ENCODE measurements at places on chromosomes 4 and X. TPM values are rescaled to one million over a fixed set of nuclear protein-coding genes. Genes with fewer than 3 reads are reported as not detected.

- H3K27ac ChIP-seq = no peak overlapping the region
- no peak overlapping the region for H3K4me3 ChIP-seq
- no peaks in the 10 kb centered on the region for H3K36me3 ChIP-seq
- no peak for DNase-seq
- no peaks in the 10 kb centered on the region for H3K4me1 ChIP-seq
Measured at GRCh38 chrX:44156726-44157125, 183.5 kb upstream of the NDP start.

The ARMCX1 gene
- 11.7 TPM for polyA plus RNA-seq

GRCh38 chr4:135122457-135122856, 920.9 kb upstream of the PABPC4L start:
- H3K4me1 ChIP-seq = no peaks in the 10 kb centered on the region
- no peaks in the 10 kb centered on the region for H3K36me3 ChIP-seq
- no peak for DNase-seq

- no peak overlapping the region for H3K27ac ChIP-seq
- H3K36me3 ChIP-seq = no peaks in the 10 kb centered on the region
- no peak overlapping the region for H3K4me3 ChIP-seq
- H3K4me1 ChIP-seq = no peaks in the 10 kb centered on the region
- H3K27me3 ChIP-seq = no peaks in the 10 kb centered on the region
Measured at GRCh38 chrX:43474321-43474720, 181.8 kb upstream of the MAOA start.

GRCh38 chr4:78325271-78326157, 226.1 kb upstream of the ANXA3 start:
- H3K4me1 ChIP-seq = no peaks in the 10 kb centered on the region
- H3K27me3 ChIP-seq = no peaks in the 10 kb centered on the region
- no peaks in the 10 kb centered on the region for H3K36me3 ChIP-seq
- H3K27ac ChIP-seq = no peak overlapping the region
- no peak overlapping the region for H3K4me3 ChIP-seq

DNA sequence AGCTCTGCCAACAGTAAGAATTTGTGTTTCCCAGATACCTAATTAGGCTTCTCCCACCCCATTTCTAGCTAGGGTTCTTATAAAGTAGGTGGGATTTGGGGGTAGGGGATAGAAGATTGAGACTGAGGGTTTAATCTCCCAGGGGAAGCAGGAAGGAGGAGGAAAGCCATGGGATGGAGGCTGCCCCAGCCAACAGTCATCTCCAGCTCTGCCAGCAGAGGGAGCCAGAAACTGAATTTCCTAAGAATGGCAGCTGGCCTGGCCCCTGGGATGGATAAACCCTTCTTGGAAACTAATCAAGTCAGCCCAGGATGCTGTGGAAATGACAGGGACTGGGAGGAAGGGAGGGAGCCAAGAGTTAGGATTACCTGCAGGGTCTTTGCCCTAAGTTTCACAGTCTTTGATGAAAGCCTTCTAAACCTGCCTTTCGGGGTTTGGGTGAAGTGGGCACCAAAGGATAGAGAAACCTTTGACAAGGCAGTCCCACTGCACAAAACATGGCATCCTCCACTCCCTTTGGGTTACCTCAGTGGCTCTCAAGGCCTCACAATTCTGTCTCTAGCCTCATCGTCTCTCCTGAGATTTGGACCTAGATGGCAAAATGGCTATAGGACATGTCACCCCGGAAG, 6.7 kb upstream of the ERCC6L start:
- no peaks in the 10 kb centered on the region for H3K36me3 ChIP-seq
- no peak overlapping the region for H3K4me3 ChIP-seq
- no peaks in the 10 kb centered on the region for H3K27me3 ChIP-seq
- peak; percentile 30 for DNase-seq
- no peaks in the 10 kb centered on the region for H3K4me1 ChIP-seq

The LRP2BP gene
- 0.91 TPM for polyA plus RNA-seq

The LEF1 gene
- 536 TPM for polyA plus RNA-seq

The MAGEA11 gene
- polyA plus RNA-seq = 0.50 TPM

- H3K4me3 ChIP-seq = no peak overlapping the region
- H3K36me3 ChIP-seq = peaks cover 4% of the 10 kb centered on the region
- DNase-seq = peak; percentile 45
- no peaks in the 10 kb centered on the region for H3K27me3 ChIP-seq
Measured at GRCh38 chr4:152099555-152099954, 338.7 kb upstream of the GATB start.

DNA sequence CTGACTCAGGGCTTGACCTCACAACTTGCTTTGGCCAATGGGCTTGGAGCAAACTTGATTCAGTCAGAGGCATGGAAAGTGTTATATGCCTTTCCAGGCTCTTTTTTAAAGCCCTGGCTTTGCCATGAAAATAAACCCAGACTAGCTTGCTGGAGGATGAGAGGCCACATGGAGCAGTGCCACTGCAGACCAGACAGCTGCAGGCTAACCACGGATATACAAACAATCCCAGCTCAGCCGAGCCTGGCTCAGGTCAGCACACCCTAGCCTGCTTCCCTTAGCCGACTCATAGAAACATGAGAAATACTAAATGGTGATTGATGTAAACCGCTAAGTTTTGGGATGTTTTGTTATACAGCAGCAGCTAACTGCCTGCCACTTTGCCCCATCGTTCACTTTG, 345.1 kb downstream of the ARHGAP10 start:
- no peaks in the 10 kb centered on the region for H3K27me3 ChIP-seq
- no peak overlapping the region for H3K27ac ChIP-seq
- no peaks in the 10 kb centered on the region for H3K4me1 ChIP-seq
- peaks cover 4% of the 10 kb centered on the region for H3K36me3 ChIP-seq
- DNase-seq = no peak

DNA sequence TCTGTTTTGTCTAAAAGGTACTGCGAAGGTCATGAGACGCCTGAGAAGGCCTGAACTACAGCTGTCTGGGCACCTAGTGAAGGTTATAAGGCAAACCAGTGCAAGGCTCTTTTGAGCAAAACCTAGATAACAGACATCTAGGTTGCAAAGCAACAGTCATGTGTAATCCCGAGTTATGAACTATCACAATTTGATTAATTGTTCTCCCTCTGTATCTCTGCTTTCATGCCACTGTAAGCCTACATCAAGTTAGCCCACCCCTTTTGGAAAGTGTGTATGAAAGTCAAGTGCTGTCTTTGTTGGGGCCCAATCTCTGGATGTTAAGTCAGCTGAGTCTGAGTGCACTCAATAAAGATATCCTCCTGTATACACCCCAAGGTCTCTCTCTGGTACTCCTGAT, 31.9 kb upstream of the UGT2B7 start:
- H3K4me1 ChIP-seq = no peaks in the 10 kb centered on the region
- no peaks in the 10 kb centered on the region for H3K36me3 ChIP-seq
- no peaks in the 10 kb centered on the region for H3K27me3 ChIP-seq
- no peak overlapping the region for H3K4me3 ChIP-seq

GRCh38 chrX:31070057-31070468, 1.8 kb downstream of the FTHL17 start:
- no peak for DNase-seq
- H3K36me3 ChIP-seq = no peaks in the 10 kb centered on the region
- H3K27ac ChIP-seq = peak overlapping the region; percentile 57

- no peaks in the 10 kb centered on the region for H3K27me3 ChIP-seq
- H3K27ac ChIP-seq = no peak overlapping the region
- no peak overlapping the region for H3K4me3 ChIP-seq
- DNase-seq = no peak
Measured at GRCh38 chrX:110442635-110443034, 84.0 kb downstream of the RTL9 start.

DNA sequence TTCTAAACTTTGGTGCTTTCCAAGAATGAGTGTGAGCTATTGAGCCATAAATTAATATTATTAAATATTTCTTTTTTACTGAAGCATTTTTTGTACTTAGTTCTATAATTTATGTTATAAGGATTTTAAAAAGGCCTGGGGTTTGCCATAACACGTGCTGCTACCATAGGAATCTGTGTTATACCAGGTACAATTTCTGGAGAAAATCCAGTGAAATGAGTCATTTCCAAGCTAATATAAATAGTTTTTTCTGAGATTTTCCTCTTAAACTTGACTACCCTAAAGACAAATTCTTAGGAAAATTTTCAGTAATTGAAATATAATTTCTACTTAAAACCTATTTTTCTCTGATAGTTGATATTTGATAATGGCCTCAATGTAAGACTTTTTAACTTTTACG, 130.8 kb downstream of the TLL1 start:
- DNase-seq = no peak
- no peak overlapping the region for H3K27ac ChIP-seq
- no peaks in the 10 kb centered on the region for H3K27me3 ChIP-seq
- H3K36me3 ChIP-seq = no peaks in the 10 kb centered on the region
- no peak overlapping the region for H3K4me3 ChIP-seq
- H3K4me1 ChIP-seq = no peaks in the 10 kb centered on the region

DNA sequence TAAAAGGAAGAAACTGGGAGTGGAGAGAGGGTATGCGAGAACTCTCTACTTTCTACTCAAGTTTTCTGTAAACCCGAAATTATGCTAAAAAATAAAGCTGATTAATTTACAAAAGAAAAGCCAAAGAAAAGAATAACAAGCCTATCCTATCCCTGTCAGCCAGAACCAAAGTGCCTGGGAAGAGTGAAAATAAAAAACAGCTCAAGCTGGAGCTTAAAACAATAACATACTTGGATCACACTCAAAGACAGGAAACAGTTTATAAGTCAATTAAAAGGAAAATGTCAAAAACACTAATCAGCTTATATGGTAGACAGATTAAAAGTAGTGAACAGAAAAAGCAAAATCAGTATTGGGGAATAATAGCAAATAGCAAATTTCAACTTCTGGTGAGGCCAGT, 139.4 kb downstream of the FRYL start:
- H3K27me3 ChIP-seq = no peaks in the 10 kb centered on the region
- no peaks in the 10 kb centered on the region for H3K36me3 ChIP-seq
- no peaks in the 10 kb centered on the region for H3K4me1 ChIP-seq
- no peak for DNase-seq

DNA sequence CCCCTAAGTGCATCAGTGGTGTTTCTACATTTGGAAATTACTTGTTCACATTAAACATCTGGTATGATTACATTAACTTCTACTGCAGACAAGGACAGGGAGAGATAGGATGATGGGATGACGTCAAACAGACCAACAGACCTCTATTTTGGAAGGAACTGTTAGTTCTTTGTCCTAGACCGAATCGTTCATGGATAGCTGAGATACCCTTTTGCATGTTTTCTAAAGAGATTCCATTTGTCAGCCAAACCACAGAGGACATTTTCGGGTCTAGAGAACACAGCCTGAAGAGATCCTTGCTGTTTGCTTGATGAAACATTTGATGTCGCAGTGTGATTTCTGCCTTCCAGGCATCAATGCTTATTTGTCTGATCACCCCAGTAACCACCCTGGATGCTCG, 27.7 kb downstream of the CHST7 start:
- no peaks in the 10 kb centered on the region for H3K27me3 ChIP-seq
- H3K27ac ChIP-seq = no peak overlapping the region
- H3K36me3 ChIP-seq = no peaks in the 10 kb centered on the region
- H3K4me1 ChIP-seq = no peaks in the 10 kb centered on the region

DNA sequence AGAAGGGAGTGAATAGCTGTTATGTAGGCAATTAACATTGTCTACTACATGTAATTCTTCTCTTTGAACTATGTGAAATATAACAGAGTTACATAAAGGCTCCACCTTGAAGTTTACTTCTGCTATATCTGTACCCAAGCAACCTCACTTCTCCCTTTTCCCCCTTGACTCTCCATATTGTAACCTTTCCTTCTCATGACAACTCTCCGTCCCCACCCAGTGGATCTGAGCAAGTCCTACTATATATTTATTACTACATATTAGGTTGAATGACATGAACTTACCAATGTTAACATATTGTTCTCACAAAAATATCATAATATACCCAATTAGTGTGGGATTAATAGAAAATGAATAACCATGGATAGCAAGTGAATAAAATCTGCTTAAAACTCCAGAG, 93.2 kb upstream of the ATP8A1 start:
- H3K27me3 ChIP-seq = no peaks in the 10 kb centered on the region
- no peaks in the 10 kb centered on the region for H3K4me1 ChIP-seq
- H3K27ac ChIP-seq = no peak overlapping the region
- DNase-seq = no peak
- no peaks in the 10 kb centered on the region for H3K36me3 ChIP-seq
- H3K4me3 ChIP-seq = no peak overlapping the region

DNA sequence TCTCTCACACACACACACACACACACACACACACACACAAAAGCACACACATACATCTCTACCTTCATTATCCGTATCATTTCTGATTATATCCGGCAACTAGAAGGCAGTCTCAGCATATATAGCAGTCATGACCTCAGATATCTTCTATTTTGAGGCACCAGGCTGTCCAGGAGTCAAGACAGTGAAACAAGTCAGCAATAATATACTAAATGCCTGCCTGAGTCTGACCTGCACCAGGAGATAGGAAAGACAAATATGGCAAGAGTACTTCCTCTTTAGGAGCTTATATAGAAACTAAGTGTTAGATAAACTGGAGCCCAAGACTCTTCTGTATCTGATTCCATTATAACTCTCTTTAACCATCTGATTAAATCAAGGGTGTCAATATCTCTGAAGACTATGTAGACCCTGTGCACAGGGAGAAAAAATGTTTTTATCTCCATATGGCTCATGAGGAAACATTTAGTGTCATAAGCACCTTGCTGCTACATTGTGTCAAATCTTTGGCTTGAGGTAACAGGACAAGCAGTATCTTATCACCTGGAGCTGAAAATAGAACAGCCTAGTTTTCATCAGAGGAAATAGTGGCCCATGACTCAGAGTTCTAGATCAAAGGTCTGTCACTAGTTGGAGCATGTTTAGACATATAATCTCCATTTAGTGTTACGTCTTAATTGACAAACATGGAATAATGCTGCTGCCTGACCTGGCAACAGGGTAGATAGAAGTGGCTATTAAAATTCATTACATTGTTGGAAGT, 27.0 kb upstream of the FAM47B start:
- H3K27me3 ChIP-seq = no peaks in the 10 kb centered on the region
- DNase-seq = no peak
- H3K36me3 ChIP-seq = no peaks in the 10 kb centered on the region
- no peak overlapping the region for H3K4me3 ChIP-seq

The ZNF182 gene
- polyA plus RNA-seq = 13.7 TPM

DNA sequence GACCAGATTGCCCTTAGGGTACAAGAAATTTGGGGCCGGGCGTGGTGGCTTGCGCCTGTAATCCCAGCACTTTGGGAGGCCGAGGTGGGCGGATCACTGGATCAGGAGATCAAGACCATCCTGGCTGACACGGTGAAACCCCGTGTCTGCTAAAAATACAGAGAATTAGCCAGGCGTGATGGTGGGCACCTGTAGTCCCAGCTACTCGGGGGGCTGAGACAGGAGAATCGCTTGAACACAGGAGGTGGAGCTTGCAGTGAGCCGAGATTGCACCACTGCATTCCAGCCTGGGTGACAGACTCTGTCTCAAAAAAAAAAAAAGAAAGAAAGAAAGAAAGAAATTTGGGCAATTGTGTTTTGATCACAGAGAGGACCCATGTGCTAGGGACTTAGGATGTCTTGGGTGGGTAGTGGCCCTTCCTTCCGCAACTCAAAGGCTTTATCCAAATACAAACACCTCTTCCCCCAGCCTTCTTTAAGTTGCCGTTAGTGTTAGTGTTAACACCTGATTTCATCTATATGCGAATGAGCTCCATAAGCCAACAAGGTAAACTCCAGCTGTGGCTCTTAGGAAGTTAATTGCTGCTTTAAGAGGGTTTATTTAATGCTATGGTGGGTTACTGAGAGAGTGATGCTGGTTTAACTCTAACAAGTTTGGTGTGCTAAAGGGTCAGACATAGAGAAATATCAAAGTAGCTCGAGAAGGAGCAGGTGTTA, 8.6 kb upstream of the CCDC110 start:
- H3K36me3 ChIP-seq = no peaks in the 10 kb centered on the region
- no peak for DNase-seq
- H3K27ac ChIP-seq = no peak overlapping the region
- no peak overlapping the region for H3K4me3 ChIP-seq
- H3K4me1 ChIP-seq = no peaks in the 10 kb centered on the region
